NCI-H1694 (cell line): ENCODE measurements at places on chromosomes 5 and 9.

DNA sequence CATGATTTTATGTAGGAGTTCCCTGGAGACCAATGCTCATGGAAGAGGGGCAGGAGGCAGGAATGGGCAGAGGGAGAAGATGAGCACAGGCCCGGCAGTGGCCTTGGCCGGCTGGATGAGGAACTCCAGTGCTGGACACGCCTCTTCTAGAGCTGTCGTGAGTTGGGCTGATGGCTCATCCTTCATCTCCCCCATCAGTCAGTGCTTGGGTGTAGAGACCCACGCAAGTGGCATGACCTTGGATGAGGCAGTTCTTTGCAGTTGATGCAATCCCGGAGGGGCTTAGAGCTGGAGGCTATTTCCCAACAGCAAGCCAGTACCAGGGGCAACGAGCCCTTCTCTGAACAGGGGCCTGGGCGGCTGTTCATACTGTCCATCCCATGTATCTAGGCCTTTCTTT lies 25.5 kb upstream of the ARAP3 start:
- DNase-seq = no peak

DNA sequence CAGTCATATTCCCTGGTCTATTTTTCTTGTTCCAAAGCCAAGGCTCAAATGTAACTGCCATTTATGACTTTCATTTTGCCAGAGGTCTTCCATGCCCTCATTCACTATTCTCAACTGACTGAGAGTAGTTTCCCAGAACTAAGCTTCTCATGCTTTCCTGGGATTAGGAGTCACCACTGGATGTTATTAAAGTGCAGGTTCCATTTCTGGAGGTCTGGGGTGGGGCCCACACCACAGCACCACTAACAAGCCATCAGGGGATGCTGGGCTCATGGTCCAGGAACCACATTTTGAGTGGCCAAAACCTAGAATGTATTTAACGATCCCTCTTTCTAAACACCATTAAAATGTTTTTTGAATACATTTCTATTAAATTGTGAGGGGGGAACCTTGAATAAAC lies 677.6 kb downstream of the SEMA5A start:
- DNase-seq = no peak

DNA sequence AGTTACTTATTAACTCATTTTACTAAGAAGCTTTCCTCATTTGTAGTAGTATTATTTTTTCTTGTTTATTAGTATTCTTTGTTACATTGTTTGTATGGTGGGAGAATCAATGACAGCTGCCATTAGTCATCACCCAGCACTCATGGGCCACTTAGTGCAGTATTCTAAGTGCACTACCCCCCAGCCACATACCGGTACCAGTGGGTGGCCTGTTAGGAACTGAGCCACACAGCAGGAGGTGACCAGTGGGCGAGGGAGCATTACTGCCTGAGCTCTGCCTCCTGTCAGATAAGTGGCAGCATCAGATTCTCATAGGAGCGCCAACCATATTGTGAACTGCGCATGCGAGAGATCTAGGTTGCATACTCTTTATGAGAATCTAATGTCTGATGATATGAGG lies 24.2 kb upstream of the CAMLG start:
- DNase-seq = no peak

GRCh38 chr5:10676224-10676623 lies 84.8 kb downstream of the DAP start:
- peak; percentile 57 for DNase-seq

- no peak for DNase-seq
Measured at GRCh38 chr5:17252543-17252942, 35.1 kb downstream of the BASP1 start.

GRCh38 chr5:149144637-149145036 lies 3.3 kb downstream of the ABLIM3 start:
- no peak for DNase-seq

- DNase-seq = no peak
Measured at GRCh38 chr5:4335078-4335477, 739.4 kb downstream of the IRX1 start.

DNA sequence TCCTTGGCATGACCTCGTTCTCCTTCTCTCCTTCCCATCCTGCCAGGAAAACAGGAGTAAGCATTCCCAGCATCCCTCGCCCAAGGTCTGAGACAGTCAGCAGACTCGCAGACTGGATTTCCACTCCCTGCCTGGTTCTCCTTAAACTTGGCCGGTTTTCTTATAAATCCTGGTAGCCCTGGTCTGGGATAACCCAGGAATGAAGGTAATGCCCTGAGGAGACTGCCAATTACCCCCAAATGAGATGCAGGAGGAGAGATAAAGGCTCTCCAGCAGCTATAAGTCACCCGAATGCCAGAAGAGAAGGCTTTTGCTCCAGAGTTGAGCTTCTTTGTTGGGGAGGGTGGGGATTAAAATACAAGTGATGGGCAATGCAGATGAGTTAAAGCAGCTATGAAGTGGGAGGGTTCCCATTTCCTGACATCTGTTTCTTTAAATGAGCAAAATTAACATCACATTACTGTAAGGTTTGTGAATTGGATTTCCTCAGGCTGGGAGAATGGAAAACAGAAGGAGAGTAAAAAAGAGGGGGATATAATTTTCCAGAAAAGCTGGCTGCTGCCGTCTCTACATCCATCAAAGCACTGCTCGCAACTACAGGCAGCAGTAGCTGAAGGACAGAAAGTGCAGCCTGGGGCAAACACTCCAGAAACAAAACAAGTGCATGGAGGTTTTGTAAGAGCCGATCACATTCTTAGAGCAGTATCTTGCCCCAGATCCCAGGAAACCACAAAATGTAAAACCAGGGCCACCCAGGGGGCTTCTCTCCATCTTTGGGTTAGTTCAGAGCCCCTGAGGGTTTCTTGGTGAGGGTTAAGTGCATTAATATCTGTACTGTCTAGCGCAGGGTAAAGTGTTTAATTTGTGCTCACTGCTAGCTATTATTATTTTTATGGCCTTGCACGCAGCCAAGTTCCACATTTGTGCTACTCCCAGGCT lies 177.6 kb upstream of the PANK3 start:
- no peak for DNase-seq

DNA sequence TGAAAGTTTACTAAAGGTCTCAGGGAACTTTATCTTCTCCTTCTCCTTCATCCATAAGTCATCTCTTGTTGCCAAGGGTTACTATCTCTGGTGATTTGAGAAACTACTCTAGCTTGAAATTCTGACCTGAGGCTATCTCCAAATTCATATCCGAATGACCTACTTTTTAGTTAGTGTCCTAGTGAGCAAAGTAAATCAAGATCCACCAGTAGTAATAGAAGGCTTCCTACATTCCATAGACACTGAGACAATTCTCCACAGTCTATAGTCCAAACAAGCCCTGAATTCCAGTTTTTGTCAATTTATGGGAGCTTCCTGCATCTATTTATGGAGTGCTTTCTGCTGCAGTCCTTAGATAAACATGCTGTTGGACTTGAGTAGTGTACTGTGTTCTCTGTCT lies 5.0 kb downstream of the IL7R start:
- no peak for DNase-seq

GRCh38 chr5:56396634-56397033 lies 163.5 kb upstream of the ANKRD55 start:
- no peak for DNase-seq

DNA sequence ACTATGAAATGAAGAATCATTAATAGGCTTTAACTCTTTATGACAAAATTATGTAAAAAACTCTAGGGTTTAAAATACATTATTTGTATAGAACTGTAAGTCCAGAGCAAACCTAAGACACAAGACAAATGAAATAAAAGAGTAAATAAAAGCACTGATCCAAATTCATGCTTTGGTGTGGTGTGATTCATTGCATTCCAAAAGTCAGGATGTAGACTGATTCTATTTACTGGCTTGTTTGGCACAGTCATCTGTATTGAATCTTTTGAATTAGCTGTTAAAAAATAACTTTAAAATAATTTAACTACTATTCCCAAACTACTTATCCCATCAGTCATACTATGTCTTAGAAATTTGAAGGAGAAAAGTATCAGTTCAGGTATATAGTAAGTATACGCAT lies 31.1 kb downstream of the IL4 start:
- no peak for DNase-seq

- DNase-seq = no peak
Measured at GRCh38 chr5:31717561-31717960, 78.6 kb downstream of the PDZD2 start.

- DNase-seq = no peak
Measured at GRCh38 chr5:35741126-35741716, 115.5 kb upstream of the IL7R start.

GRCh38 chr9:19926774-19927173 lies 137.9 kb upstream of the SLC24A2 start:
- no peak for DNase-seq

- DNase-seq = peak; percentile 72
Measured at GRCh38 chr5:139651853-139652787, 4.0 kb downstream of the CXXC5 start.

DNA sequence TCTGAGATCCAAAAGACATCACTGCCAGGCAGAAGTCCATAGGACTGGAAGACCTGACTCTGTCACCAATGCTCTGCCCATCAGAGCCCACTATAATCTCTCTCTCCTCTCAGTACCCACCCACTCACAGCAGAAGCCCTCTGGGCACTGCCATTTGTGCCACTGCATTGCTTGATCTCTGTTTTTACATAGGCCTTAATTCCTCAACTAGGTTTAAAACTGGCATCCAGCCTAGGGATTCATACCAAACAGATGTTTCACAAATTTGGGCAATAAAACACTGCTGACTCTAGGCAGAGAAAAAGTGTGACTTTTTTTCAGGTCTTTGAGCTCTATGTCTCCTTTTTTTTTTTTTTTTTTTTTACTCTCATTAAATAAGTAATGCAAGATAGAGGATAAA lies 91.1 kb upstream of the RANBP3L start:
- DNase-seq = no peak

GRCh38 chr9:65432722-65433323 lies 147.8 kb upstream of the FOXD4L5 start:
- DNase-seq = no peak

- no peak for DNase-seq
Measured at GRCh38 chr5:39448506-39449128, 23.8 kb upstream of the DAB2 start.

DNA sequence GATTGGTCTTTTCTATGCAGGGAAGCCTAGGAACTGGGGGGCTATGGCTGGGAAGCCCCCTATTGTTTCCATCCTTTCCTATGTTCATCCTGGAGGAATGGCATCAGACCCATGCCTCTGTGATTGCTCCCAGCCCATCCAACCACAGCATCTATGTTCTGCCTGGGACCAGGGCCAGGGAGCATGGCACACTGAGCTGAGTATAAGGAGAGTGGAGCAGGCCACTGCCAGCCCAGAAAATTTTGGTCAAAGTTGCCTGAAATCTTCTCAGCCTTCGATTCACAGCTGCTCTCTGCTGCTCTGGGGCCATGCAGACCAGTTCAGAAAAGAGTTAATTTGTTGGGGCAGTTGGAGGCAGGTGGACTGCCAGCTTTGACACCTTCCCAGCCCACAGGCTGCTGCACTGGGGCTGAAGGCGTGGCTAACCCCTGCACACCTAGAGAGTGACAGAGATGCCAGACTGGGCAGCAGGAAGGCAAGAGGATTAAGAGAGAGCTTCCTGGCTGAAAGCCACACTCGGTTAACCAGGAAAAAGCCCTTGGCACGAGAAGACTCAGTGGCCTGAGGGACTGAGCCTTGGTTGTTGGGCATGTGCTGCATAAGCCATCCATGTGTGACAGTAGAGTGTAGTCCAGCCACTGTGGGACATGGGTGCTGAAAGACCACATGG lies 12.1 kb downstream of the TGFBI start:
- DNase-seq = no peak

- no peak for DNase-seq
Measured at GRCh38 chr9:22722492-22722891, 275.9 kb downstream of the DMRTA1 start.

DNA sequence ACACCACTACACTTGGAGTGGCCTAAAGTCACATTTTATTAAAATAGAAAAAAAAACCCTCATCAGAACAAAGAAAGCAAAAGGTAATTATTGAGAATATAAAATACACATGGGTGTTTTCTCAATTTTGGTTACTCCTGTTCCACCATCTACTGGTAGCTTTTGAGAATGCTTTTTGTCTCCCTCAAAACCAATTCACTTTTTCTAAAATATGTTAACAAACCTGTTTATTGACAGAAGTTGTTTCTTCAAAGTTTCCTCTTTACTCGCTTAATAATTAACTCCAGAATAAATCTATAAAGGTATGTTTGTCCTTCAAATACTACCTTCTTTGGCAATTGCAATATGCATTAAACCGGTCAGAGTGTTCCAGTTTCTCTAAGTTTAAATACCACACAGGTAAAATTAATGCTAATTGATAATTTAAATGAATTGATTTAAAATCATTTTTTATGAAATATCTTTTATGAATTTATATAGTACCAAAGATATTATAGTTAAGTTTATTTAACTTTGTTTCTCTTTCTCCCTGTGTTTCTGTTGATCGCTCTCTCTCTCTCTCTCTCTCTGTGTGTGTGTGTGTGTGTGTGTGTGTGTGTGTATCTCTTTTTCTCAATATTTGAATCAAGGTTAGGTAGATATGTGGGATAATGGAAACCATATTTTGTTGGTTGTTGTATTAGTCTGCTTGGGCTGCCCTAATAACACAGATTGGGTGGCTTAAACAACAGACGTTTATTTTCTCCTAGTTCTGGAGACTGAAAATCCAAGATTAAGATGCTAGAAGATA lies 487.4 kb downstream of the PRDM9 start:
- peak; percentile 47 for DNase-seq

GRCh38 chr9:125494653-125494915 lies 212.4 kb downstream of the MAPKAP1 start:
- no peak for DNase-seq

DNA sequence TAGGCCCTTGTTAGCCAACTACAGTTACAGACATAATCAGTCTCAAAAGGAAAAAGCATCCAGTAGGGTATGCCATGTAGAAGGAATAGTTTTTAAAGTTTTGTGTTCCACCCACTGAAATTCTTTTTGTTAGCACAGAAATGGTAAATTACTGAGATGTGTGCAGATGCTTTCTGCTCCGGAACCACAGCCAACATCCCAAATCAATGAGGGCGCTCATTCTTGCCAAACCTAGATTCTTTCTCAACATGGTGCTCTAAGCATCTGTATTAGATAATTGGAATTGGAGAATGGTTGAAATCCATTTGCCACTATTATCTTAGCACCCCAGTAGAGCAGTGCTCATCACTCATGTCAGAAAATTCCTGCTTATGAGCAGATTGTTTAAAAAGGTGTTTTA lies 127.8 kb downstream of the SEC61B start:
- no peak for DNase-seq

DNA sequence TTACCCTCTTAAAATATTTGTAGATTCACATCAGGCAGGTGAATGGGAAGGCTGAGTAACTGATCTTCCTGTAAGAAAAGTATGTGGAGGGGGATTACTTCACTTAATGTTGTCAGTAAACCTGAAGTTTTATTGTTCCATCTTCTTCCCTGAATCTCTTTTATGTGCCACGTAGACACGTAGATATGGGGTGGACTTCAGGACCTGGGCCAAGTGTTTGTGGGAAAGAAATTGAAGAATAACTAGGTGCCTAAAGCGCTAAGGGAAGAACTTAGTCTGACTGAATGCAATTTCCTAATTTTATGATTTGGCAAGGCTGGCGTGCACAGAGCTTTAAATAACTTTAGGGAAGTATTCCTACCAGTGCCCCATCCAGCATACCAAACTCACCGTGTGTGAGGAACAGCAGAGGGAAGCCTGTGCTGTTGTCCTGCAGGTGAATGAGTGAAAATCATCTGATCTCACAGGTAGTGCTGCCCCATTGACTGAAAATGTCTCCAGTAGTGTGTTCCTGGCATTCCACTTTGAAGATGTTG lies 323.4 kb downstream of the KDM4C start:
- no peak for DNase-seq
